Colonic mucosa (tissue), 4 donors: ENCODE measurements at places on chromosomes 11 and 22. TPM values are rescaled to one million over a fixed set of nuclear protein-coding genes. Genes with fewer than 3 reads are reported as not detected.
A peak's percentile ranks its signal among the peaks of the same experiment; 100 is the strongest.

The TSPO gene
- 426 TPM for total RNA-seq

The PNPLA5 gene
- not detected for total RNA-seq

The EFEMP2 gene
- total RNA-seq, result 9.6 TPM

The ZNF280A gene
- total RNA-seq, result not detected

DNA sequence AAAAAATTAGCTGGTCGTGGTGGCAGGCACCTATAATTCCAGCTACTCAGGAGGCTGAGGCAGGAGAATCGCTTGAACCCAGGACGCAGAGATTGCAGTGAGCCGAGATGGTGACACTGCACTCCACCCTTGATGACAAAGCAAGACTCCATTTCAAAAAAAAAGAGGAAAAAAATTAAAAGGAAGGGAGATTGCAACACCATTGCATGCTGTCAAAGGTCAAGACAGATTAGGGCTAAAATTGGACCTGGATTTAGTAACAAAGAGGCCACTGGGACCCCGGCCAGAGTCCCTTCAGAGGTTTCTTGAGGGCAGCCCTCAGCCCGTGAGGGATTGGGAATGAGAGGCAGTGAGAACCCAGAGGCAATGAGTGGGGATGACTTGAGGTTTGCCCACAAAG lies 8.2 kb upstream of the MAFF start:
- DNase-seq, result no peak

DNA sequence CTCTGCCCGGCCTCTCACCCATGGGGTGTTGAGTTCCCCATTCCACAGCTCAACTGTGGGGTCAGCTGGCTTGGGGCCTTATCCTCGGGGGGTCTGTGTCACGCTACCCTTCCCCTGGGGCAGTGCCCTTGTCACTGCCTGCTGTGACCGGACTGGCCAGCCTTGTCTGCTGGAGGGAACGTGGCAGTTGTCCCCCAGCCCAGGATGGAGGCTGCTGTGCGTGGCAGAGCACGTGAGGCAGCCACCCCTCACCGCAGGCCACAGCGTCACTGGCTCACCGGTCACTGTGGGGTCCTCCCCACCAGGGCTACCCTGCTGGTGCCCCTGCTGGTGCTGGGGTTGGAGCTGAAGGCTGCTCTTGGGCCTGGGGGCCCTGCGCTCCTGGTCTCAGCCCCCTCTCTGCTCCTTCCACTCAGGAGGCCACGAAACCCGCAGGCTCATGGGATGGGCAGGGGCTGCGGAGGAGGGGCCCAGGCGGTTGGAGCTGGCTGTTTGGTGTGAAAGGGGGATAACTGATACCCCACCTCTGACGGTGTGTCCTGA lies 13.4 kb downstream of the BRSK2 start:
- no peak for DNase-seq

DNA sequence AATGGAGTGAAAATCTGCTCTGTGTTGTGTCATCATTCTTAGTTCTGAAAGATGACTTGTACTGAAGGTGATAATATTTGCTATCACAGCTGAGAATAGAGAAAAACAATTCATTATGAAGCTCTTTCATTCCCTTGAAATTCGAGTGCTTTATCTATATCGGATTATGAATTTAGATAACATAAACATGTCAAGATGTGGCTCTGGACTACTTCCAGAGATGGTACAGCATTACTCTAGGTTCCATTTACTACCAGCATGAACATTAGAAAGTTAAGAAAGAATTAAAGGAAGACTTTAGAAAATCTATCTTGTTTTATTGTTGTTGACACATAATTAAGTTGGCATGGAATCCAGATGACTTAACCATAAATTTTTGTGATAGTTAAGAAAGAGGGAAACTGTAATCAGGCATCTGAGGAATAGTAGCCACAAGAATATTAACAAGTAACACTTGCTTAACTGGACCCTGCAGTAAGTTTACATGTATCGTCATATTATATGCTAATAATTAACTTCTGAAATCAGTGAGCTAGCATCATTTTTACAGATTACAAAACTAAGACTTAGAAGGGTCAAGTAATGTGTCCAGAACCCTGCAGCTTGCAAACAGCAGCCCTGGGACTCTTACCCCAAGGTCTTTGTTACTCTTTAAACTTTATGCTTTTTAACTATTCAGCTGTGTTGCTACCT lies 182.6 kb downstream of the DDX10 start:
- DNase-seq, result no peak

DNA sequence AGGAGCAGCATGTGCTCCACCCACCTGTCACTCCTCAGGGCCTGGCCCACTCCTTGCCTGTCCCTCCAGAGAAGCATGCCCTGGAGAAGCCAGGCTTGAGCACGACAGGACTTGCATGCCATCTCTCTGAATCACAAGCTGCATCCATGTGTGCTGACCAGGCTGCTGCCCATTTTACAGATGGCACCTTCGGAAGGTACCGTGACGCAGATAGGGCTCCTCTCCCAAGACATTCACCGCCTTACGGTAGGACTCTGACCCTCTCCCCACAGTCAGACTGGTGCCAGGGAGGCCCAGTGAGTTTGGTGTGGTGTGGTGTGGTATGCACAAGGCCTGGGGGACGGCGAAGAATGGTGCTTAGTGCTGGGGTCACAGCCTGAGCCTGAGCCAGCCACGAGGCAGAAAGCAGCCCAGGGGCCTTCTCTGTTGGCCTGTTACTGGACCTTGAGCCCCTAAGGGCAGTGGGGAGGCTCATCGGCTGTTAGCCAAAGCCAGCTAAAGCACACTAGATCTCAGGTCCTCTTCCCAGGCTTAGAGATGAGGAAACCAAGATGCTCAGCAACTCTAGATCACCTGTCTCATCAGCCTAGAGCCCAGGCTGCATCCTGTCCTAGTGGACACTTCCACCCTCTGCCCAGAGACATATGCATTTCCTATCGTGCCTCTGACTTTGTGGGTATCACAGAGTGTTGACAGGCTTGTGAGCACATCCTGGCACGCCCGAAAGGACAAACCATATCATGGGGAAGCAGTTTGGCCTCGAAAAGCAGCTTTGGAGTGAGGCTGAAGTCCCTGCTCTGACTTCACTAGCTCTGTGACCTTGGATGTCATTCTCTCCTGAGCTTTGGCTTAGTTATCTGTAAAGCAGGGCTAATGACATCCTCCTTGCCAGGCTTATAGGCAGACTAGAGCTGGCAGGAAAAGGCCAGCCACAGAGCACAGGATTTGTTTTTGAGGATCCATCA lies 17.8 kb downstream of the CYB5R2 start:
- DNase-seq, result peak; percentile 10
